ENCODE measurements at places on chromosomes 7 and 10.

GRCh38 chr7:142175594-142175993 is 64.1 kb downstream of the MGAM2 start:
- no peak for DNase-seq

GRCh38 chr7:87341441-87341840 is 4.0 kb upstream of the CROT start:
- DNase-seq, result no peak

GRCh38 chr7:150988230-150989226 is 2.3 kb upstream of the NOS3 start:
- peak; percentile 67 for DNase-seq

DNA sequence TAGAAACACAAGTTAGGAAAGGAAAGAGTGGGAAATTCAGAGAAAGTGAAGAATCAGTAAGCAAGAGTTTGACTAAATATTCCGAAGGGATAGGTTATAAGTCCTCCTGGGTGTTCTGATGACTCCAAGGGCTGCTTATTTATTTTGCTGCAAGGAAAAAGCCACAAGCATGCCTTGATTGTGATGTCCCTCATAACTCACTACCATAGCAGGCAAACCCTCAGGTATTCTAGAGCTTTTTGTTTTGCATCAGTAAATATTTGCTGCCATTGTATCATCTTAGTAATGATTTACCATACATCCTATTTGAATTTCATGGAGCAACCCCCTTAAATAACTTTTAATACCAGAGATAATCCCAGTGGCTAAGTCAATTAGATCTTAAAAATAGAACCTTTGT is 688.1 kb downstream of the SUGCT start:
- no peak for DNase-seq

DNA sequence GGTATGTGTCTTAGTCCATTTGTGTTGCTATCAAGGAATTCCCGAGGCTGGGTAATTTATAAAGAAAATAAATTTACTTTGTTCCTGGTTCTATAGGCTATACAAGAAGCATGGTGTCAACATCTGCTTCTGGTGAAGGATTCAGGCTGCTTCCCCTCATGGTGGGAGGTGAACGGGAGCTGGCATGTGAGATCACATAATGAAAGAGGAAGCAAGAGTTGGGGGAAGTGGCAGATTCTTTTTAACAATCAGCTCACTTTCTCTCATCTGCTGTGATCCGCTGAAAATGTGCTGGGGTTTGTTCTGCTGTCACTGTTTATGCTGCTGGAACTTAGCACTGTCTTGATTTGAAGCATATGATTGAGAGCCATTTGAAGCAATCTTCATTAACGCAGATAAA is 730.0 kb upstream of the SORCS1 start:
- DNase-seq, result no peak

DNA sequence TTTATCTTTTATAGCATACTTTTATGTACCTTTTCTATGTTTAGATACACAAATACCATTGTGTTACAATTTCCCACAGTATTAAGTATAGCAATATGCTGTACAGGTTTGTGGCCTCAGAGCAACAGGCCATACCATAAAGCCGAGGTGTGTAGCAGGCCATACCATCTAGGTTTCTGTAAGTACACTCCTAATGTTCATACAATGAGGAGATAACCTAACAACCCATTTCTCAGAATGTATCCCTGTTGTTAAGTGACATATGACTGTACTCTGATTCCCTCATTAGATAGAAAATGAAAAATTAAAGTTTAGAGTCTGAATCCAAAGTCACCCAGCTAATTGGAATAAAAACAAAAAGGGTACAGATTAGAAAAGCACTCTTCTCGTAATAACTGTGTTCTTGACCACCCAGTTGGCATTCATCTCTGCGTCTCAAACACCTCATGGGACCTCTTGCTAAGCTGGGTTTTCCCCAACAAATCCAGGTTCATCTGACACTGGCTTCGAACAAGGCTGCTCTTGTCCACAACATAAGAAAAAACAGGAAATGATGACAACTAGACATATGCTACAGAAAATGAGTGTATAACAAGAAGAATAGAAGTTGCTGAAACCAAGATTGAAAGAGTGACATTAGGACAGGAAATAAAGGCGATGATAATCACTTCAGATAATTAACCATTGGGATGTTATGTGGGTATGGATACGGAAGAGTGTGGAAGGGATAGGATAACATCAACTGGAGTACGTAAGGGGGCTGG is 1.4 kb downstream of the NDUFB8 start:
- no peak for DNase-seq

DNA sequence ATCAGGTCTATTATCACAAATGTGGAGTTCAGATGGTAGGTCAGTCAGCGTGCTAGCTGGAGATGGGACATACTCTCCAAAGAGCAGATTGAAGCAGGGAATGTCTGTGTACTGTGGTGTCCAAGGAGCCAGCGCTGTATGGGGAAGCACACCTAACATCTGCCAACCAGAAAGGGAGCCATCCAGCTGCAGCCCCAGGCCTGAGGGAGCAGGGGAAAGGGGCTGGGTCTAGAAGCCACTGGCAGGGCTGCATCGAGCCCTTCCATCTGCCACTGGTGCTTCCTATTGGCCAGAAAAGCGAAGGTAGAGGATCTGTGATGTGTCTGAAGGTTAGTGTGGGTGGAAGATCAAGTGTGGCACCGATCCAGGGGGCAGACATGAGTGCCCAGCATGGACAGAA is 8.0 kb upstream of the RAMP3 start:
- no peak for DNase-seq

- no peak for DNase-seq
These were observed 31.6 kb downstream of the HOXA1 start for GRCh38 chr7:27064159-27064558.

DNA sequence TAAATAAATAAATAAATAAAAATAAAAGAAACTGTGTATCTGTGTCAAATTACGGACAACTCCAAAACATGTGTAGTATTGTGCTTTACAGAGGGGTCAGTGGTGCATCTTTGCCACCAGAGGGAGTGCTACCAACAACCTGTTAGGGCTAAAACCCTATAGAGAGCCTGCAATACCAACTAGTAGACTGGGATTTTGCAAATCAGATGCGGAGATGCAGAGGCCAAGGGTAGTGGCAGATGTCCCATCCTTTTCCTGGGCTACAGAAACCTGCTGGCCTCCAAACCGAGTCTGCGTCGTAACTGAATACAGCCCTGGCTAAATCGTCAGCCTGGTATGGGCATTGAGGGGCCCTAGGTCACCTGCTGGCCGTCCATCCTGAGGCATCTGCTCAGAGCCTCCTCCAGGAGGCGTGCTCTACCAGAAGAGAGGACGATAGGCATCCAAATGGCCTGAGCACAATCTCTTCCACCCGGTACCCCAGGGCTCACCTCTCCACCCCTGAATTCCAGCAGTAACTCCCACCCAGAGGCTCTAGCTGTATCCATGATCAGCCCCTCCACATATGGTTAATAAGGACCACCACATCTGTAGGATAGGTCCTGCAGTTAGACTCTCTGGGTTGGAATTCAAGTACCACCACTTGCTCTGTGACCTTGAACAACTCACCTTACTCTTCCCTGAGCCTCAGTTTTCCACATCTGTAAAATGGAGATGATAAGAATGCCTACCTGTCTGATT is 6.2 kb upstream of the RRP12 start:
- DNase-seq, result peak; percentile 76

DNA sequence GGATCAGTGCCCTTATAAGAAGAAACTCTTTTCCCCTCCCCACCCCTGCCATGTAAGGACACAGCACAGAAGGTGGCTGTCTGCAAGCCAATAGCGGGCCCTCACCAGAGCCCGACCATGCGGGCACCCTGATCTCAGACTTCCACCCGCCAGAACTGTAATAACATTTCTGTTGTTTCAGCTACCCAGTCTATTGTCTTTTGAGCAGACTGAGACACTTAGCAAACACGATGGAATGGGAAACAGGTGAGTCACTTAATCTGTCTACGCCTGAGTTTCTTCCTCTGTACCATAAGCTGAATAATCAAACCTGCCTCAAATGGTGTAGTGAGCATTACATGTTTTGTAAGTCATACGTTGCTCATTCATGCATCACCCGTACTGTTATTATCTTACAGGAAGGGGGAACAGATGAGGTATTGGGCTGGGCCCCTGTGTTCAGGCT is 58.2 kb downstream of the STRA8 start:
- DNase-seq, result no peak

- DNase-seq, result peak; percentile 53
These were observed at the start of gene ITPRIP for GRCh38 chr10:104337985-104338735. TSS of gene ITPRIP (minus strand) at chr10:104338465. CDS start at chr10:104316051, 22,414 bp downstream.

DNA sequence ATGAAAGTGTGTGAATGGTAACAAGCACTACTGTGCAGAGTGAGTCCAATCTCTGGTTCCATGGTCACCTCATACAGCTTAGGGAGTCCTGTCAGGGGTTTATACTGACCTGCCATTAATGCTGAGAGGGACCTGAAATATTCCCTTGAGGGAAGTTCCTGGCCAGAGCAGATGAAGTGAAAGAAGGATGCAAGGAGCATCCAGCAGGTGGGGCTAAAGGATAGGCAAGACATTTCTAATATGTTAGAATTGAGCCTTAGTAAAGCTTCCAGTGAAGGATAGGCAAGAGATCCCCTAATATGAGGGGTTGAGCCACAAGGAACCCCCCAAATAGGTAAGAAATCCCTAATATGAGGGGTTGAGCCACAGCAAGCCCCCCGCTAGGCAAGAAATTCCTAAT is 25.5 kb upstream of the FAM221A start:
- no peak for DNase-seq

- no peak for DNase-seq
These were observed 3.3 kb upstream of the PCBD1 start for GRCh38 chr10:70891627-70892026.

DNA sequence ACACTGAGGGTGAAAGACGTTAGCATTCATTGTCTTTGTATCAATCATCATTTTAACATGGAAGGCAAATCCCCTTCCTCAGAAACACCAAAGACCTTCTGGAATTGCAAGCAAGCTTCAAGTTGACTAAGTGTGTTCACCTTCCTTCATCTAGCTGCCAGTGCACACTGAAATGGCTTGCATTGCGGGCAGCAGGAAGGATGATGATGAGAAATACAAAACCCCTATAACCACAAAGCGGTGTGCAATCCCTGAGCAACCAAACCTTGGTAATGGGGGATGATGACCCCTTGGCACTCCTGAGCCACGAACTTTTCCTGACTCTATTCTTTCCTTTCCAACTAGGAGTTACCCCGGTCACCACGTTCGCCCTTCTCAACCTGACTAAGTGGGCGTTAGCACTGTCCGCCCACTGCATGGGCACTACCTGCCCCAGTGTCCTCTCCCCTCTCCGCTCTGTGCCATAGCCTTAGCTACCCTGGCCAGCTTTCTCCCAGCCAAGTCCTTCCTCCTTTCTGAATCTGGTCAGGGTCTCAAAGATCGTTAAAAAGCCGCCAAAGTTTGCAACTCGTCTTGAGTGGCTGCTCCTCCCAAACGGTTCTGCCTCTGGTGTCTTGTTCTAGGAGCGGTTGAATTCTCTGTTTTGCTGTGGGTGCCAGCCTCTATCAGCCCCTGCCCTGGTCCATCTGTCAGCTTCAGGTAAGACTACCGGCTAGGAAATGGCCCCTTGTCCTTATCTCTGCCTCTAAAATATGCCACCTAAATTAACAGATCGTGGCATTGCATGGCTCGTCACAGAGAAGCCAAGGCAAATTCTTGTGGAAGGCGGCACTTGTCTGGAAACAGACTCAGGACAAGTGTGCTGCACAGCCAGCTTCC is 586 bp upstream of the AOC1 start:
- no peak for DNase-seq

DNA sequence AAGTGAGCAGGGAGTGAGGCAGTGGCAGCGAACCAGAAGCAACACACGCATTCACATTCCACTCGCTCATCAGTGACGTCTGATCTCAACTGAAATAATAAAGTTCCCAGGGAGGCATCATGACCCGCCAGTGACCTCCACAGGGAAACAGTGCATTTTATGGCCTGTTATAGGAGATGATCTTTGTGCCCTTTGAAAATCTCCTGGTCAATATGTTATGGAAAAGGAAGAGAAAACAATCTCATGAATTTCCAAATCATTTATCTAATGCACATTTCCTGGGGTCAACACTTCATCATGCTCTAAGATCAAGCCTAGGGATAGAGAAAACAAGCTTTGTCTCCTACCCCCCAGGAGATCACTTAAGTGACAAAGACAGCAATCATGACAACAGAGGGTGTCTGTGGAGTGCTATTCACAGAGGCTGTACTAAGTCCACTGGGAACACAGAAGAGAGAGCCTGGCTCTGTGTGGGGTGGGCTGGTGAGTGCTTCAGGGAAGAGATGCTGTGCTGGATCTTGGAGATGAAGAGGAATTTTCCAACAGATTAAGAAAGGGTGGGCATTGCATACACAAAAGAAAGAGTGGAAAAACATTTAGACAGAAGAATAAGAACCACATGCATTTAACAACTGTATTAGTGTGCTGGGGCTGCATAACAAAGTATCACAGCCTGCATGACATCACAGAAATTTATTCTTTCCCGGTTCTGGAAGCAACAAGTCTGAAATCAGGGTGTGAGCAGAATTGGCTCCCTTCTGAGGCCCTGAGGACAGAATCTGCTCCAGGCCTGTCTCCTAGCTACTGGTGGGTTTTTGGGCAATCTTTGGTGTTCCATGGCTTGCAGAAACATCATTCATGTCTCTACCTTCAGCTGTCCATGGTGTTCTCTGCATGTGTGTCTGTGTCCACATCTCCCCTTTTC is 613.9 kb upstream of the IGFBP3 start:
- DNase-seq, result no peak

- DNase-seq, result no peak
These were observed 21.6 kb upstream of the ASL start for GRCh38 chr7:66054063-66054462.

DNA sequence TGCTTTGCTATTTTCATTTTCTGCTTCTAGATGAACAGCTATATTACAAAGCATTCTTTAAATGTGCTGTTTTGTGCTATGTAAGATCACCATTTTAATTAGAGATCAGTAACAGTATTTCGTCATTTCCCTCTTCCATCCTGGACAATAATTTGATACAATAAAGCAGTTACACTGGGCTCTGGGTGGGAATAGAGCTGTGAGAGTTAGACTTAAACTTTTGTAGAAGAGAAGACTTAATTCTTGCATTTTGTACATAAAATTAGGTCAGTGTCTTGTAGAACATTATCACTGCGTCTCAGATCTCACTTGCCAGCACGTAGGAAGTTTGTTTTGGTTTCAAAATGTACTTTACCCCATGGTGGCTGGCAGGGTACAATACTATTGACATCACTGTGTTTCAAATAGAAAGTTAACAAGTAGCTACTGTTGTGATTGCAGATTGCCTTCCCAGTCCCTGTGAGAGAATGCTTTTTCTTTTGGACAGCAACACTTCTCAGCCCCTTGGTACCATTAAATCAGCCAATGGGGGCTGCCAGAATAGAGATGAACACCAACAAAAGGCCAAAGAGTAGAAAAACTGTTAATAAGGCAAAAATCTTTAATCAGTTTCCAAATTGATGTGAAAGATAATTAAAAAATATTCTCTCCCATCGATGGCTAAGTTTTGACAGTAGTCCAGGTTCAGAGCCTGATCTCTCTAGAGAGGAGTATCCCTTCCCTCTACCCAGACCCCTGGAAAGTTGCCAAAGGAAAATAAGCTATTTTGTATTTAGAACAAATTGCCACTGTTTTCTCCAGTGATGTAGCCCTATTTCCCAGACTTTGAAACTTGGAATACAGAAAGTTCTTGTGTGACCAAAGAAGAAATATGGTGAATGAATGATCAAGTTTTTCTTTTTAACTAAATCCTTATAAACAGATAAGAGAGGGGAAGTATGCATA is 35.1 kb downstream of the SMNDC1 start:
- peak; percentile 60 for DNase-seq
